NCI-H1436 treated with DMSO at 0.1 percent for 48 hours (cell line): ENCODE measurements at places on chromosomes 7 and 10.

DNA sequence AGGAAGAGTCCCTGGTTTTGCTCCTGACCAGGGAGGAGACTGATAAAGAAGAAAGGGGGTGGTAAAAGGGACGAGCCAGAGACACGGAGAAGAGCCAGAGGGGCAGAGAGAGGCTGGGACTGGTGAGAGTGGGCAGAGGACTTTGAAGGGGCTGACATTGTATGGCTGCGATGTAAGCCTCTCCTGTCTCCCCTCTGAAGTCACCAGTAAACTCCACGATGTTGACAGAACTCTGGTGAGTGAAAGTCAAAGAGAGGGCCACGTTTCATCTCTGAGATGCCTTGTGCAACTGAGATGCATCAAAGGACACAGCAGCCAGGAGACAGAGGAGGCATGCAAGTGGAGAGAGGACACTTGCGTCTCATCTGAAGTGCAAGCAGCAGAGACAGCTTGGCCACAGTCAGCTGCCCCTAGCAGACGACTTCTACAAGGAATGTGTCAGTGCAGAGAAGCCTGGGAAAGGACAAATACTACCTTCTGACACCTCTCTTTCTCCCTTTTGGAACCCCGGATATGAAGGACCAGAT, 54.3 kb downstream of the SMKR1 start:
- DNase-seq = no peak

DNA sequence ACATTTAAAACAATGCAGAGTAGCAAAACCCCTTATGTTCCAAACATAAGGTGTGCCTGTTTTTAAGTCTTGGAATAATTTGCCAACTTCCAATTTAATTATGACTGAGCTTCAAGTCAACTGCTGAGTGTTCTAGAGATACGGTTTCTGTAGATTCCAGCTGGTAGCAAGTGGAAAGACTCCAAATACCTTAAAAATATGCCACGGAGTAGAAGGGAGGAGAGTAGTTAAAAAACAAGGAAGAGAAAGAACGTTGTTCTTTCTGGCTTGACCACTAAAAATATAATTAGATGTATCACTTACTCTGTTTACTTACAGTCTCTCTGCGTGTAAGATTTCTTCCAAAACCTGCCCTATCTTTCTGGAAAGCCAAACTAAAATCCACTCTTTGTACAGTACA, 24.5 kb upstream of the ABLIM1 start:
- no peak for DNase-seq

DNA sequence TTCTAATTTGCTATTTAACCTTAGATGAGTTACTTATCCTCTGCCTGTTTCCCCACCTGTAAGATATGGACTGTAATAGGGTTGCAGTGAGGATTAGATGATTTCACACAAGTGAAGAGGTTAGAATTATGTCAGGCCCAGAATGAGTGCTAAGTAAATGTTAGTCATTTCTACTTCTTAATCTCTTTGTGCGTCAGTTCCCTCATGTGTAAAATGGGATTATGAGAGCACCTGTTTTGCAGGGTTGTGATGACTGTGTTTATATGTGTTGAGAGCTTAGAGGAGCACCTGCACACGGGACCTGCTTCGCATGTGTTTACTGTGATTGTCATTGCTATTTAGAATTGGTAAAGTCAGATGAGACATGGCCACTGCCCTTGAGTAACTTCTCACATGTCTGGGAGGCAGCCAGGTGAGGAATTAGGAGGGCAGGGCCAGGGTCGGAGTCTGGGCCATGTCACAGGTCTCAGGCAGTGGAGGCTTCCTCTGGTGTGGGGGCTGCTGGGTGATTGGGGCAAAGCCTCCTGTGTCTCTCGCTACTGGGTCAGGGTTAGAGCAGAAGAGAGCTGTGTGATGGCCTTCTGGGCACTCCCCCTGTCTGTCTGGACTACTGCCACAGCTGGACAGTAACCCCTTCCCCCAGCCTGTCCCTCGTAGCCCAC, 106.7 kb downstream of the WDFY4 start:
- no peak for DNase-seq

DNA sequence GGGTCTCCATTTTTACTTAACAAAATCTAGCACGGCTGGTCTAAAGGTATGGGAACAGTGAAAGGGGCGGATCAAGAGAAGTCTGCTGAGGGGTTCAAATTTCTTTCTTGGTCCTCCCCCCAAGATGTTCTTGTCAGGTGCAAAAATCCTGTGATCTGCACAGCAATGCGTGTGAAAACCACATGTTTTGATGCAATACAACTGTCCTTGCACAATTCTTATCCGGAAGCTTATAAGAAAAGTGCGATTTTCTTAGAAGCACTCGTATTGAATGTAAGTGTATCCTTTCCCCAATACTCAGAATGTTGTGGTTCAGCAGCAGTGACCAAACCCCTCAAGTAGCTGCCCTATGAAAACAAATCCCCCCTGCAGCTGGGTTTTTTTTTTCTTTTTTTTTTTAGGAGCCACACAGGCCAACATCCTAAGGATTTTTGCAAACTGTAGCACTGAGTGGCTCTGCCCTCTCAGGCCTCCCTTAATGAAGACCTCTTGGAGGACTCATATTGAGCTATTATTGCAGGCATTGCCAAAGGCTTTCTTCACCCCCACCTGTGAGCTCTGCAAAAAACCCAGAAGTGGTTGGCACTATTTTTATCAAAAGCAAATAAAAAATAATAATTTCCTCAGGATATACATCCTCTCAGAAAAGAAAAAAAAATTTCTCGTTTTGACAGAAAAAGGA, 151.9 kb upstream of the ITGB1 start:
- no peak for DNase-seq

GRCh38 chr7:40916813-40917212, 782.0 kb downstream of the SUGCT start:
- DNase-seq = no peak

- no peak for DNase-seq
Observed at GRCh38 chr7:157058701-157059100, 48.2 kb upstream of the MNX1 start.

DNA sequence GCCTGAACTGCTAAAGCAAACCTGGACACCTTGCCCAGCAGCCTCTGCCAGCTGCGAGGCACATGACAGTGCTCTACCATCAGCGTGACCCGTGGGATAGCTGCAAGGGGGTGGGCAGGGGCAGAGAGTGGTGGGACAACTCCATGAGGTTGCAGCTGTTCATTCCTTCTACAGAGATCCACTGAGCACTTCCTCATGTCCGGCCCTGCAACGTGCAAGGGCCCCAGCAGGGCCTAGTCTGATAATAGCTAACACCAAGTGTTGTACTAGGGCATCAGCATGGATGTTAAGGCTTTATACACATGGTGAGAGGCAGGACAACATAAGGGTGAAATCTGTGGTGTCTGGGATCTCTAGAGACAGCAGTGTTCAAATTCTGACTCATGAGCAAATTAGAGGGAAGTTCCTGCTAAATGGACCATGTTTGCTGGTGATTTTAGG, 14.3 kb downstream of the NOD1 start:
- no peak for DNase-seq

DNA sequence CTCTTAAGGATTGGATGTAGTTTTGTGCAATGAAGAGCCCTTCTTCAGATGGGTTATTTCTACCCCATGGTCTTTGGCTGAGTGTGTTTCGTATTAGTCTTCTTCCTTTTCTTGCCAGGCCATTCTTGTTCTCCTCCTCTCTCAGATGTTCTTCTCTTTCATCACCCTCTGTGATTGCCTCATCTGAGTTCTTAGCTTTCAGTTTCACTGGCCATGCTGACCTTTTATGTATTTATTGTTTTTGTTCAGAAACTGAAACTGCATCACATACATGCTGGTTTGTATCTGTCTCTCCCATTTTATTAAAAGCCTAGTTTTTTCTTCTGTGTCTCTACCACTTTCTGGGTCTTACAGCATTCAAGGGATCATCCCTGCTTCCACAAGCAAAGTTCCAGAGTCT, 21.7 kb upstream of the PCGF5 start:
- DNase-seq = no peak

DNA sequence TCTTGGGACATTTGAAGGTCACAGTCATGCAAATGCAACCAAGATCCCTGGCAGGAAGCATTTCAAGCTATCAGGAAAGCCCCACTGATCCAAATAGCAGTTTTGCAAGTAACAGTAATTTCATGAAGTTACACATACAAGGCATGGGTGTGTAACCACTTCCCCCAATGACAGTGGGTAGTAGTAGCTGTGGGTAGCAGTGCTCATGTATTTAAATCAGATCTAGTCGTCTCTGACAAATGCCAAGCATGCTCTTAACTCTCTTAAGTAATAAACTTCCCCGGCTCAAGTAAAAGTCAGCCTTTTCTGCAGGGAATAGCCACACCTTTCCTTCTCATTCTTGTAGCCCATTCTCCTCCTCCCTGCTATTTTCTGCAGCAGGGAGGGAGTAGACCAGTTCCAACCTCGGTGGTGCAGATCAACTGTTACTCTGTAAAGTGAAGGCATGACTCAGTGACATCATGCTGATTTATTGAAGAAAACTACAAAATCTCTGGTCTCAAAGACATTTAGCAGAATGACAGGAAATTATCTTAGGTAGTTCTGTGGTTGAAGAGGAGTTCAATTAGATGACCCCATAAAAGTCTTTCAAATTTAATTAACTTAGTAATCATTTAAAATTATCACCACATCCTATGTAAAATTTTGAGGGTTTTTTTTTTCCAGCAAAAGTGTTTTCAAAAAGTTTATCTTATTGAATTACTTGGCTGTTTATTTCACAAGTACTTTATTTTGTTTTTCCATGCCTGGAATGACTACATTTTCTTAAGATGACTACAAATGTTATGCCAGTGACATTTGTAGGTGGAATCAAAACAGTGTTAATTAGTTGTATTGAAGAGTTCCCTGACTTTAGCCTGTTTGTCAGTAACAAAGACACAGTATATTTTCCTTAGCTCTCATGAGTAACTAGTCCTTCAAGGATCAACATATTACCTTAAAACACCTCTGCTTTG, 568.3 kb downstream of the INHBA start:
- DNase-seq = no peak

GRCh38 chr7:155000795-155001194, 2.1 kb downstream of the PAXIP1 start:
- DNase-seq = no peak

DNA sequence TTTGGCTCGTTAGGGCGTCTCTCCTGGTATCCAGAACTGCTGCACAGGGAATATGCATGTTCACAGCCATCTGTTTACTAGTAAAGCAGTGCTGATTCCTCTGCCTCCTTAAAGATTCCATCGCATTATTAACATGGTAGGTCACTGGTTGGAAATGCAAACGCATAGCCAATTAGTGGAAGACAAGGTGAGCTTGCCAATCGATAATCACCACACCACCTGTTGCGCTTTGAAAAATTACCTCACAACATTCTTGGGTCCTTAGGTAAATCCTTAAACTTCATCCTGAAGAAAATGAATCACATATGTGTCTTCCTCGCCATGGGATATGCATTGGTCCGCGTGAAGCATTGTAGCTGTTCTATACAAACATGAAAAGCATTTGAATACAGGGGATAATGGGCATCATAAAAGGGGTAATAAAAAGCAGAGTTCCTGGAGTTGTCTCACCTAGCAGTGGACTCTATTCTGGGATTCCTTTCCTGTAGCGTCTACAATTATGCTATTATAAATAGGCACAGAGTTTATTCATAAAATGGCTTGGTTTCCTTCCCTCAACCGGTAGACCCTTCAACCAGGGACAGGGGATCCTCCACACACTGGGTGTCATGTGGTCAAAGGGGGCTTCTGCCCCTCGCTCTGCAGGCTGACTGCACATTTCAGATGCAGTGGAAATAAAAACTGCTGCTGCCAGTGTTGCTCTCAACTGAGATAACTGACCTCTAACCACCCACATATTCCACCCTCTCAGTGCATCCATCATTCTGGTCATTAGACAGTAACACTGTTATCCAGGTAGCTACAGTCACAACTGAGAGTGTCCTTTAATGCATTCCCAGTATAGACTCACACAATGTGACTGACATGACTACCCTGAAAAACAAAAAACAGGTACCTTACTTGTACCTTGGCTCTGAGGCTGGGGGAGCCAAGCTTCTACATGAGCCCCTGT, 389.2 kb upstream of the NFE2L3 start:
- DNase-seq = no peak

DNA sequence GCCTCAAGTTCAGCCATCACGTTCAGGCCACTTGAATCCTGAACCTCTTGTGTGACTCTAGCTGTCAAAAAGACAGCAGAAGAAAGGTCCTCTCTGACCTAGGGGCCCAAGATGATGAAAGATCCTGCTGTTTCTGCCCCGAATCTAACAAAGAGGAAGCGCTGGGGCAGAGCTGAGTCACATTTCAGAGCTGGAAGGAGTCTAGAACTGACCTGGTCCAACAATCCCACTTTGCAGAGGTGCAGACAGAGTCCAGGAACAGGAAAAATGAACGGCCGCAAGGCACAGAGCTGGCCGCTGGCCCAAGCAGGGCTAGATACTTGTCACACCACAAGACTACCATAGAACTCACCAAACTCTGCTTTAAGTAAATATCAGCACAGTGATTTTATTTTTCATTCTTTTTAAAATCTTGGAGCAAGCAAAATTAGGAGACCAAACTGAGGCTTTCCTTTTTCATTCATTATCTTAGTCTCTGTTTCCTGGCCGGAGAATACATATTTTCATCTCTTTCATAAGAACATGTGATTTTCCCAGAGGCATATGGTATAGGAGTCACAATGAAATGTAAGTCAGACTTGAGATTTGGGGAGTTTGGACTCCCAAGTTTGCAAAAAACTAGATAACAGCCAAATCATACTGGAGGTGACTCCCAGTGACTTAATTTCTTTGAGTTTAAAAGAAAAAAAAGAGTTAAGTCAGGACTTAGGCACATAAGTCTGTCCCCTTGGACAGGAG, 52.8 kb downstream of the CHST15 start:
- DNase-seq = no peak

- no peak for DNase-seq
Observed at GRCh38 chr10:70481105-70481504, 2.5 kb downstream of the PALD1 start.

DNA sequence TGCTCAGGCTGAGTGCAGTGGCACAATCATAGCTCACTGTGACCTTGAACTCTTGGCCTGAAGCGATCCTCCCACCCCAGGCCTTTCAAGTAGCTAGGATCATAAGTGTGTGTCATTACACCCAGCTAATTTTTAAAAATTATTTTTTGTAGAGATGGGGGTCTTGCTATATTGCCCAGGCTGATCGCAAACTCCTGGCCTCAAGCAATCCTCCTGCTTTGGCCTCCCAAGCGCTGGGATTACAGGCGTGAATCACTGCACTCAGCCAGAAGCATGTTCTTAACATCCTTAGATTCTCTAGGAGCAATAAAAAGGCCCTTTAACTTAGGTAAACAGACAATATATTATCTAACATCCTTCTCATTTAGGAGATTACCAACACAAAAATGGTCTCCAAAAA, 38.3 kb upstream of the EFCAB10 start:
- DNase-seq = no peak

DNA sequence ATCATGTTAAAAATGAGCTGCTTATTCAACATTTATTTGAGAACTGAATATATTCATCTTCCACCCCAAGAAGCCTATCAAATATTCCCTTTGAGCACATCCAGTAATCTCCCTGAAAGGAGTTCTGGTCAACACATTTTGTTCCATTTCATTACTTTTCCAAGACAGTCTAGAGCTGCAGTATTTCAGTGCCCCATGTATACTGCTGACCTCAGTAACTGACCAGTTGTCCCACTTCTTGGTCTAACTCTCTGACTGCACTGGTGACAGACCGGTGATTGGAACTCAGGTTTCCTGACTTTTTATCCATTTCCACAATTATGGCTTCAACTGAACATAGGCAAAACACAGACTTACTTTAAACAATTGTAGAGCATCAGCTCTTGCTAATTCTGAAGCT, 206.8 kb upstream of the NPSR1 start:
- no peak for DNase-seq
